ENCODE measurements at places on chromosomes 2 and 18. TPM values are rescaled to one million over a fixed set of nuclear protein-coding genes. Genes with fewer than 3 reads are reported as not detected.

Gene ZNF519
- total RNA-seq, result 13.7 TPM

- DNase-seq, result no peak
- no peak overlapping the region for H3K4me3 ChIP-seq
- no peaks in the 10 kb centered on the region for H3K27me3 ChIP-seq
- no peak overlapping the region for H3K27ac ChIP-seq
- H3K36me3 ChIP-seq, result no peaks in the 10 kb centered on the region
- H3K4me1 ChIP-seq, result no peaks in the 10 kb centered on the region
Measured at GRCh38 chr2:3914241-3914640, 210.9 kb downstream of the DCDC2C start.

DNA sequence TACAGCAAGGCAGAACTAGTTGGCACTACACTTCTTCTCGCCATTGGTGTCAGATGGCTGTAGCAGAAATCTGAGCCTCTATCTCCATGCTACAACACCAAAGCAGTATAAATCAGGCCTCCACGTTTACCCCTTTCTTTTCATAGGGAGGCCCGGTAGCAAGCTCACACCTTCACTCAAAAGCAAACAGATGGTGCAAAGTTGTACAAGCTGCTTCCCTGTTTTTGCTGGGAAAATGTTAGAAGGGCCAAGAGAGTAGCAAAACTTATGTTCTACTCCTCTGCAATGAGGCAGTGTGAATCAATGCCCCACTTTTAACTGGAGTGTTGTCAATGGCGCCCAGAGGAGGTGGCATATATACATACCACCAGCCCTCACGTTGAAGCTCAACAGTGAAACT is 369.6 kb upstream of the NRXN1 start:
- no peaks in the 10 kb centered on the region for H3K4me1 ChIP-seq
- H3K27me3 ChIP-seq, result no peaks in the 10 kb centered on the region
- H3K27ac ChIP-seq, result no peak overlapping the region
- no peaks in the 10 kb centered on the region for H3K36me3 ChIP-seq

GRCh38 chr2:52139241-52139640 is 1107.3 kb upstream of the NRXN1 start:
- no peak for DNase-seq
- H3K4me1 ChIP-seq, result no peaks in the 10 kb centered on the region
- H3K36me3 ChIP-seq, result no peaks in the 10 kb centered on the region
- H3K4me3 ChIP-seq, result no peak overlapping the region

Gene SLC30A3
- total RNA-seq, result not detected

Gene VRK2
- total RNA-seq, result 60.2 TPM

- no peak overlapping the region for H3K27ac ChIP-seq
- no peaks in the 10 kb centered on the region for H3K4me1 ChIP-seq
- no peak overlapping the region for H3K4me3 ChIP-seq
- H3K36me3 ChIP-seq, result no peaks in the 10 kb centered on the region
- no peak for DNase-seq
Measured at GRCh38 chr2:128285329-128285931, 33.2 kb downstream of the HS6ST1 start.
